Stimulated activated CD4-positive, alpha-beta T cell treated with anti-CD3 and anti-CD28 coated beads, Interleukin-12 subunit alpha, Interleukin-12 subunit beta, amount 100 ng/mL, for 48 hours (primary cell): ENCODE measurements at places on chromosomes 3 and 15.

- no peak for DNase-seq
Measured at GRCh38 chr15:70947351-70948335, 55.0 kb downstream of the LRRC49 start.

DNA sequence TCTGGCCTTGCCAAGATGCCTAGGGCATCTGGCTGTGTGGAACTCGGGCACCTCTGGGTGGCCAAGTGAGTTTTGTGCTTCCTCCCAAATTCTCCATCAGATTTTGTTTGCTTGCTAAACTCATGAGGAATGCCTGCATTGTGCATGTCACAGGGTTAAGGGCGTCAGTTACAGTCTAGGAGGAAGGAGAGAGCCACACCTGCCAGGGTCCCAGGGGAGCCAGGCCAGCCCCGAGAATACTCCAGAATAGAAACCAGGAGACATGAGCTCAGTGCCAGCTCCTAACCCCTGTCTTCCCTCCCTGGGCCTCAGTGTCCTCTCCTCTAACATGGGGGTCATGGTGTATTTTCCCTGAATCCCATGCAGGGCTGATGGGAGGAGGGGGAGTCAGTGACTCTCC is 22.0 kb upstream of the SKOR1 start:
- no peak for DNase-seq

DNA sequence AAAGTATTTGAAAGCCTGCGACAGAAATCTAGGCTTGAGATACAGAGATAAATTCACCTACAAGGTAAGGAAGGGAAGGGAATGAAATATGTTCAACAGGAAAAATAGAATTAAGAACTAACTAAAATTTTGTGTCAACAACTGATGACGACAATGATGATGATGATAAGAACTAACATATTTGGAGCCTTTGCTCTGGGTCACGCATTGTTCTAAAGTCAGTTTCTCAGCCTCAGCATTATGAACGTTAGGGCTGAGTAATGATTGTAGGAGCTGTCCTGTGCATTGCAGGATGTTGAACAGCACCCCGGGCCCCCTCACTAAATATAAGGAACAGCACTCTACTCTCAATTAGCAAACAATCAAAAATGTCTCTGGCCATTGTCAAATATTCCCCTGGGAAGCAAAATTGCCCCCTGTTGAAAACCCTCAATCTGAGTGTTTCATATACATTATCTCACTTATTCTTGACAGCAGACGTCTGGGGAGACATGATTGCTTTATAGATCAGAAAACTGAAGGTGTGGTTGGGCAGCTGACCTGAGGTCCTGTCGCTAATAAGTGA is 88.5 kb downstream of the ERC2 start:
- DNase-seq = no peak

DNA sequence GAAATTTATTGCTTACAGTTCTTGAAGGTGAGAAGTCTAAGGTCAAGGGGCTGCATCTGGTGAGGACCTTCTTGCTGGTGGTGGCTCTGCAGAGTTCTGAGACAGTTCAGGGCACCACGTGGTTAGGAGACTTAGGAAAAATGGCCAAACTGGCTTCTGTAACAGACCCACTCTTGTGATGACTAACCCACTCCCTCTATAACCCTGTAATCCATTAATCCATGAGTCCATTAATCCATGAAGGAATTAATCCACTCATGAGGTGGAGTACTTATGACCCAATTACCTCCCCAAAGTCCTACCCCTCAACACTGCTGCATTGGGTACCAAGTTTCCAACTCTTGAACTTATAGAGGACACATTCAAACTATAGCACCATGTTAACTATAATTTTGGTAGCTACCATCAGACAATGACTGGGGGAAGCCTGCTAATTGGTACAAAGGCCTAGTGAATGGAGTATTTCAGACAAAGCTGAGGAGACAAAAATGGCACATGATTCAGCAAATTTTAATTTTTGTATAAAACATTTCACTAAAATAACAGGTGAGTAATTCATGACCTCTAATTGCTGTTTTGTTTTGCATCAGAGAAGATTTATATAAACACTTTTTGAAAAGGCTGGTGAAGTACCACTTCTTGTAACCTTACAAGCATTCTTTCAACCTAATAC is 374.1 kb upstream of the TBL1XR1 start:
- no peak for DNase-seq

DNA sequence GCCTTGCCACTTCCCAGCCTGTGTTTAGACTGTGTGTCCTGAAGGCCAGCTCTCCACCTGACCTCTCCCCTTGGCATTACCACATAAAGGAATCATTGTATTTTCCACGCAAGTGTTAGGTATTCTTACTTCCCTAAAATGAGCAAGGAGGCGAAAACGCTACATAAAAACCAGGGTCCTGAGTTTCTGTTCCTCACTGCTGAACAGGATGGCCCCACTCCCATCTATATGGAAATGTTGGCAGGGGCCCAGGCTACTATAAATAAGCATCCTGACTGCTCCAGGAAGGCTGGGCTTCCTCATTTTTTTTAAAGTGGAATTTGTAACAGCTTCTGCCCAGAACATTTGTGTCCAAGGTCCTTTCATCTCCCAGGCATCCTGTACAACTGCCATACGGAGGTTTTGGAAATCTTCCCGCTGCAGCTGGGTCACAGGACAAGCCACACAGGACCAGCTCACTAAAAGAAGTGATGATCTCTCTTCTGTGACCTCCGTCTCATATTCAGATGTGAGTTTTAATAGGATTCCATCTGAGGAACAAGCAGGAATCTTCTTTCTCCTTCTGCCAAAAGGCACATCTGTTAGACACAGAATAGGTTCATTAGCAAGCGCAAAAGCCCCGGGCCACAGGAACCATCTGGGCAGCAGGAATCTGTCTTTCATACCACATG is 56.4 kb upstream of the LIMD1 start:
- no peak for DNase-seq
